ENCODE measurements at places on chromosomes 13 and 19.

- no peak for DNase-seq
Observed at GRCh38 chr13:23447927-23448326, 14.4 kb upstream of the SACS start.

- peak; percentile 27 for DNase-seq
Observed at GRCh38 chr13:40190641-40191100, 475.8 kb downstream of the FOXO1 start.

DNA sequence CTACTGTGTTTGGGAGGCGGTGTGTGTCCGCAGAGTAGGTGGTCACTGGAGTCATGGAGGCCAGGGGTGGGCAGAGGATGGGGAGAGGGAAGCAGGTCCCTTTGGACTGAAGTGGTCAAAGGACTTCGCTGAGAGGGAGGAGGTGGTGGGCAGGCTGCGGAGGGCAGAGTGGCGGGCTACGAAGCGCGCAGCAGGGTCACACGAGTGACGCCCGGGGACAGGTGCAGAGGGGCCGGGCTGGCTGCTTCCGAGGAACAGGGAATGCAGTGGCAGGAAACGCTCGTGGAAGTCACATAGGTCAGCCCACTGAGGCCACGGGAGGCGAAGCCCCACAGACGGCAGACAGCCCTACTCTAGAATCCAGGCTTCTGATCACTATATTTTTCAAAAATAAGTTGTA is 111.5 kb downstream of the URI1 start:
- no peak for DNase-seq

GRCh38 chr13:102536695-102537485 is 59.9 kb upstream of the TPP2 start:
- no peak for DNase-seq

GRCh38 chr13:32537580-32538142 is 934 bp downstream of the N4BP2L2 start:
- DNase-seq: no peak

DNA sequence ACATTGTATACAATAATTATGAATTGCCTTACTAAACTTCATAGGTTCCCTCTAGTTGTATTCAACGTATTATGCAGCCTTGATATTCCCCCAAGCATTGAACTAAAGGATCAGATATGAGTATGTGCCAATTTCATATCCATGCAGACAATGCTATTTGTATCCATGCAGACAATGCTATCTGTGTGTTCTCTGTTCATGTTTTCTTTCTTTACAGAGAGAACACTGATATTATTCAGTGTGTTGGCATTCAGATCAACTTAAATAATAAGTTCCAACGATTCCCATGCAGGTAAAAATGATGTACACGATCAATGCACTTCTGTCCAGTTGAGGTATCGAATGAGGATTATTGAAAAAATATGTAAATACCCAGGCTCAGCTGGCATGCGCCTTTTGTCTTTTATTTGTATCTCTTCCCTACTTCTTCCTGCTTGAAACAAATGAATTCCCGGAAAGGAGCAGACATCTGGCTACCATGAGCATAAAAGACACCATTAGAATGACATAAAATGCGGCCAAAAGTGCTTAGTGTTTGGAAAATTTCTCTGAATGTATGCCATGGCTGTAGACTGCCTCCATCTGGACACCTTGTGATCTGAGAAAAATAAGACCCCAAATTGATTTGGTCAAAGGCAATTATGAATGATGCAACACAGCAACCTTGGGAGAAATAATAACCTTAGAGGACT is 731.5 kb downstream of the SLITRK1 start:
- DNase-seq: no peak

- no peak for DNase-seq
Observed at GRCh38 chr19:46448601-46449000, 19.9 kb upstream of the PNMA8C start.

DNA sequence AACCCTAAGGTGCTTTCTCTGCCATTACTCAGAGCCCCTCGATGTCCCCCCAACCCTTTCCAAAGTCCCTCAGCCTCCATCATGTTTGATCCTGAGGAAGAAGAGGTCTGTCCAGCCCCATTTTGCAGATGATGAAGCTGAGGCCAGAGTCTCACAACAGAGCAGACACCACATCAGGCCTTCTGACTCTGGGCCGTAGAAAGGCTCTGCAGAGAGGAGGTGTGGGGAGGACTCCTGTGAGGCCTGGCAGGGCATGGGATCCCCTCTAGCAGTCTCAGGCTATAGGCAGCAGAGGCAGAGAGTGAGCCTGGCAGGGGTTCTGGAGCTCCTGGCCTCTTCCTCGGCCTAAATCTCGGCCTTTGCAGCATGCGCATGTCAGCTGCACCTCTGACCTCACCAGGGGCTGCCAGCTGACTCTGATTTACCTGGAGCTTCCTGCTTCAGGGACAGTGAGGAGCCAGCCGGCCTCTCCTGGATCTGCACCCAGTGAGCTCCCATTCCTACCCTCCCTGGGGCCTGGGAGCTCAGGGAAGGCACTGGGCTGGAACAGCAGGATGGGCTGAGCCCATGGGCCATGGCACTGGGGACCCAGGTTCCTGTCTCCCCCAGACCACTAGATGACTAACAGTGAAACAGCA is 41.7 kb upstream of the VSTM2B start:
- no peak for DNase-seq

GRCh38 chr13:36130552-36131221 is 495 bp downstream of the DCLK1 start:
- DNase-seq: no peak
